ENCODE measurements at places on chromosomes 2 and 18.

DNA sequence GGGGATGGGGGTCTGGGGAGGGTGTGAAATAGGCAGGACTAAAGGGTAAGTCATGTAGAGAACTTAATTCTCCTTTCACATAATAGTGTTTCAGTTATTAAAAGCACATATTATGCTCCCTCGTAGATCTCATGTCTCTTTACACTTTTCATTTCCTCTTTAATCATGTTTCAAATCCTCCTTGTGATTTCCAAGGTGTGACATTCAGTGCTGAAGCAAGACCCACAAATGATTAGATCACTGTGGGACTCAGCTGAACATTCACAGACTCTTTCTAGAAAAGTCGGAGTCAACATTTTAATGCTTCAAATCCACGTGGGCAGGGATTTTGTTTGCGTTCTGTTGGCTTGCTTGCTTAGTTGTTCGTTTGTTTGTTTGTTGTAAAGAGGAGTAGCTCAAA is 34.7 kb upstream of the CALCRL start:
- no peak for DNase-seq

DNA sequence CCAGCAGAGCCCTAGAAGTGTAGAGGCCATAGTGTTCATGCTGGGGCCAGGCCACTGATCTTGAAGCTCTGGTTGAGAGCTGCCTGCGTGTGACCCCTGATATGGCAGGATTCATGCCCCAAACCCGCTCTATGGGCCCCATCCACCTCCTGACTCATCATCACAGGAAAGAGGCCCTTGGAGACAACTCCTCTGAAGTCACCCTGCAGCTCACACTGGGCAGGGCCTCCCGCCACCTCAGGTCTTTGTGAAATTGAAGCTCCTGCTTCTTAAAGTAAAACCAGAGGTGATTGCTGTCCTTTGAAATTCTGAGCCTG is 12.0 kb upstream of the TUBB6 start:
- DNase-seq, result no peak

DNA sequence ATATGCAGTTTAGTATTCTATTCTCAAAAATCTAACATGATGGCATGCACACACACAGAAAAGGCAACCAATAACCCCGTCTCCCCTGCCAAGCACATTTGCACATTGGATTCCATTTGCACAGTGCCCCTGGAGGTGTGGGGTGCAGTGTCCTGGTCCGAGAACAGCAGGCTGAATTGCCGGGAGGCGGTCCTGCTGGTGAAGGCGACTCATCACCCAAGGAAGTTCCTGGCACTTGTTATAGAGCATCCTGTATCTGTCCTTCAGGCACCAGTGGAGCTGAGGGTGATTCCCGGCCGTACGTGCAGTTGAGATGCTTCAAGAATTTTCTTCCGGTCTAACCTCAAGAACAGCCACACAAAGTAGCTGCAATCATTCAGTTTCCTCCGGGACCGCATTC is 73.0 kb upstream of the RAB12 start:
- DNase-seq, result no peak

DNA sequence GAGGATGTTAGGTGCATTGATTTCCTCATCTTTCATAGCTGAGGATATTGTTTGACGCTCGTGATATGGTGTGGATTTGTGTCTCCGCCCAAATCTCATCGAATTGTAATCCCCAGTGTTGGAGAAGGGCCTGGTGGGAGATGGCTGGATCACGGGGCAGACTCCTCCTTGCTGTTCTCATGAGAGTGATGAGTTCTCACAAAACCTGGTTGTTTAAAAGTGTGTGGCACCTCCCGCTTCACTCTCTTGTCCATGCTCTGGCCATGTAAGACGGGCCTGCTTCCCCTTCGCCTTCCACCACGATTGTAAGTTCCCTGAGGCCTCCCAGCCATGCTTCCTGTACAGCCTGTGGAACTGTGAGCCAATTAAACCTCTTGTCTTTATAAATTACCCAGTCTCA is 28.4 kb upstream of the GPC1 start:
- DNase-seq, result no peak

- DNase-seq, result no peak
Measured at GRCh38 chr2:16727256-16727655, 61.6 kb upstream of the CYRIA start.

DNA sequence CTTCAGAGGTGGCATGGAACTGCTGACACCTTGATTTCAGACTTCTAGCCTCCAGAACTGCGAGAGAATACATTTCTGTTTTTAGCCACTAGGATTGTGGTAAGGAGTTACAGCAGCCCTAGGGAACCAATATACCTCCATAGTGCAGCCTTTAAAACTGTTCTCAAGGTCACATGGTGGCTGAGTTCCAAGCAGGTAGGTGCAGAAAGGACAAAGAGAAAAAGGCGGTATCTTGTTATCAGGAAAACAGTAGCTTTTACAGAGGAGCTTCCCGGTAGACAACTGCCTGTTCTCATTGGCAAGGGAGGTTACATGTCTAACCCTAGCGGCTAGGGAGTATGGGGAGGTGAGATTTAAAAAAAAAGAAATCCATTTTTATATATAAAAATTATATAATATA is 96.2 kb upstream of the BCL2L11 start:
- no peak for DNase-seq

DNA sequence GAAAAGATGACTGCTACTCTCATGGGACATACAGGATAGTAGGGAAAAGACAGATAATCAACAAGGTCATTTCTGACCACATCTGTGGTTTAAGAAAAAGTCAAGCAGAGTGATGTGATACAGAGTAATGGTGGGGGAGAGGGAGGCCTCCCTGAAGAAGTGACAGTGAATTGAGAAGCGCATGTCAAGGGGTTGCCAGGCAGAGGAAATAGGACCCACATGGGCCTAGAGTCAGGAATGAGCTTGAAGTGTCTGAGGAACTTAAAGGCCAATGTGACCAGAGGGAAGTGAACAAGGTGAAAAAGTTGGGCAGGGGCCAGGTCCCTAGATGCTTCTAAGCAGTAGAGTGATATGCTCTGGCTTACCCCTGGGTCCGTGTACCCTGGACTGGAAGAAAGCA is 113.5 kb upstream of the PPP1CB start:
- no peak for DNase-seq

GRCh38 chr18:39365836-39366485 is 1800.4 kb upstream of the CELF4 start:
- no peak for DNase-seq

DNA sequence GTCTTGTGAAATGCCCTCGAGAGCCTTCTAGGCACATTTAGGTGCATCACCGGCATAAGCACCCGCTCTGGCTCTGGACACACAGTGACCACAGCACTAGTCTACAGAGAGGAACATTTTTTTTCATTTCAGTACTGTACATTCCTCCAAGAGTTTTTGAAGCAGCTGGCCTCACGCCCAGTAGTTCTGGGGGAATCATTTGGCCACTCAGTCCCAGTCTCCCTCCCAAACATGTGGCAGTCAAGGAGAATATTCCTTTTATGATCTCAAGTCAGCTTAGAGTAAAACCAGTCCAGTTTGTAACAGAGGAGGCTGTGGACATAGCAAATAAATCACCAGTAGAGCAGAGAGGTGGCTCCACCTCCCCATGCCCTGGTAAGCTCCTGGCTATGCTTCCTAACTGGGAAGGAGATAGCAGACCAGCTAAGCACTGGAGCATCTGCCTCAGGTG is 48.1 kb downstream of the KCNE4 start:
- no peak for DNase-seq

- DNase-seq, result no peak
Measured at GRCh38 chr2:83650161-83650560, 808.9 kb downstream of the SUCLG1 start.

GRCh38 chr2:204072443-204073324 is 136.1 kb downstream of the ICOS start:
- peak; percentile 72 for DNase-seq

GRCh38 chr2:33509908-33510585 is 33.6 kb downstream of the RASGRP3 start:
- no peak for DNase-seq

- no peak for DNase-seq
Measured at GRCh38 chr18:76640438-76640837, 145.4 kb upstream of the ZNF516 start.

- DNase-seq, result no peak
Measured at GRCh38 chr2:19818039-19818438, 83.7 kb downstream of the TTC32 start.

GRCh38 chr2:98444436-98445176 is at the start of gene INPP4A:
INPP4A (plus strand) TSS chr2:98444858; CDS start chr2:98520049, 75,191 bp downstream.
- DNase-seq, result peak; percentile 86

DNA sequence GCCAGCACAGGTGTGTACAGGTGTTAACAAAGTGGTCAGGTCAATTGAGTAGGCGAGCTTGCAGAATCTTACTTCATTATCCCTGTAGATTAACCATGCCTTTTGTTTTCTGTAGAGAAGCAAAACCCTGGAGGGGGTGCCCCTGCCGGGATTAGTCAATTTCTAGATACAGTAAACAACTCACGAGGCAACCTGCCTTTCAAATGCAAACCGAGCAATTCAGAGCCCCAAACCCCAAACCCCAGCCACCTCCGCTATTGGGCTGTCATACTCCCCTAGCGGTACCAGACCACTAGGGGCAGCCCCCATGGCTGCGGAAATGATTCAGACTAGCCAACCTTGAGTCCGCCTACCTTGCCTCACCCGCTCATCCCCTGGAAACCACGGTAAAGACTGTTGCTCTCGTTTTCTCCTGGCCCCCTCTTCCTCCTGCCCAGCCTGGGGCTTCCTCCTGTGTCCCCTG is 61.4 kb upstream of the KIF5C start:
- peak; percentile 98 for DNase-seq

DNA sequence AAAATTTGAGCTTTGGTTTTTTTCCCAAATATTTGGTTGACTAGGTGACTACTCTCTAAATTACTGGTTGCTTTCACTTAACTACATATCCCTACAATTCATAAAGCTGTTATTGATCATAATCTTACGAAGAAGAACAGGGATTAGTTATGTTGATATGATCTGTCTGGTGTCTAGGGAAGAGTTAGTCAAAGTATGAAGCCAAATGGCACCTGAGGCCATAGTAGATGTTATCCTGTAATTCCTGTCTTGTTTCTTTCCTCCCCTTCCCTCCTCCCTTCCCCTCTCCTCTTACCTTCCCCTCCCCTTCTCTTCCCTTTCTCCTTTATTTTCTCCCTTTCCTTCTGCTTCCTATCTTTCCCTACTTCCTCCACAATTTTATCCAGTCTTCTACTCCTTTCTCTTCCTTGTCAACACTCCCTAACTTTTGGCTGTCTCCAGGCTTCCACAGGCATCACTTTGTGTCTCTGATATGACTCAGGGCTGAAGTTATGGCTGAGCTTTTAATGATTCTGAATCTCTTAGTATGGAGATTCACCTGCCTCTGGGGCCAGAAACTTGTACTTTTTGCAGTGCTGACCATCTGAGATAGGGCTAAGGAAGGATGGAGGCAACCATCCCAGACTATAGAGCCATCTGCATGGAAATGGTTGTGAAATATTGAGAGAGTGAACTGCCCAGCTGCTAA is 149.9 kb upstream of the TCF4 start:
- no peak for DNase-seq

DNA sequence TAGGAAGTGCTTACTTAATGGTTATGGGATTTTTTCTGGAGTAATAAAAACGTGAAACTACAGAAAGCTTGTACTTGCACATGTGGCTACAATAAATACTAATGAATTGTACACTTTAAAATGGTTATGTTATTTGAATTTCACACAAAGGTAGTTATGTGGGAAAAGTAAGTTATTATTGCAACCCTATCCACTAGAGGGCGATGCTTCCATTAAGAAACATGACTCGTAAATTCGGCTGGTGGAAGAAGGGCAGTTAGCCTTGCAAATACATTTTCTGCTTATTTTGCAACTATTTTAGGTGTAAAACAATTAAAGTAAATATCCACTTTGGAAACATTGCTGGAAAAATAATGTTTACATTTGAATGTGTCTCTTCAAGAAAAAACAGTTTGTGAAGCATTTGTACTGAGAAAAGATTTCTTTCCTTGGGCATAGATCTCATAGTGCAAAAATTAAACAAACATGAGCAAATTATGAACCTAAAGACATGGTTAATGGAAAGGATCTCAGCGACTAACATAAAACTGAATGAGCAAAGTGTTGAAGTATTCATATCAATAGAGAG is 68.1 kb upstream of the CSRNP3 start:
- no peak for DNase-seq

DNA sequence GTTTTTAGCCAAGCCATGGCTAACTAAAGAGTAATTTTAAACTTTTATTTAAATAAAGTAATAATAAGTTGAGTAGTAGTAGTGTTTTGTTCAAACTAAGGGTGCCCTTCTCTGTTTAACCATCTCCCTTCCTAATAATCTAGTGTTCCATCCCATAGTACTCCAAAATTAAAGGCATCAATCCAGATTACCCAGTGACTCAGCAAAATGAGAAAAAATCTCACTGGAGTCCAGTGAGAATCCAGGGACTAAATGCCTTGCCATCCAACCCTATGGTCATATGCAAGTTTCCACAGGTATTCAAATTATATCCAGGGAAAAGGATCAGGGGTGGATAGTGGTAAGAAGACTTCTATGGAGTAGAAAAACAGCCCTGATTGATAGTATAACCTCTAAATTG is 19.6 kb upstream of the VRK2 start:
- no peak for DNase-seq

GRCh38 chr2:17538844-17539554 is 1.5 kb upstream of the VSNL1 start:
- peak; percentile 78 for DNase-seq

- no peak for DNase-seq
Measured at GRCh38 chr18:21369146-21369545, 127.1 kb downstream of the GREB1L start.

- no peak for DNase-seq
Measured at GRCh38 chr18:10316778-10317177, 137.7 kb upstream of the APCDD1 start.

GRCh38 chr2:98605076-98605475 is 3.2 kb downstream of the COA5 start:
- no peak for DNase-seq

GRCh38 chr2:224925810-224926100 is 116.5 kb downstream of the DOCK10 start:
- DNase-seq, result no peak

DNA sequence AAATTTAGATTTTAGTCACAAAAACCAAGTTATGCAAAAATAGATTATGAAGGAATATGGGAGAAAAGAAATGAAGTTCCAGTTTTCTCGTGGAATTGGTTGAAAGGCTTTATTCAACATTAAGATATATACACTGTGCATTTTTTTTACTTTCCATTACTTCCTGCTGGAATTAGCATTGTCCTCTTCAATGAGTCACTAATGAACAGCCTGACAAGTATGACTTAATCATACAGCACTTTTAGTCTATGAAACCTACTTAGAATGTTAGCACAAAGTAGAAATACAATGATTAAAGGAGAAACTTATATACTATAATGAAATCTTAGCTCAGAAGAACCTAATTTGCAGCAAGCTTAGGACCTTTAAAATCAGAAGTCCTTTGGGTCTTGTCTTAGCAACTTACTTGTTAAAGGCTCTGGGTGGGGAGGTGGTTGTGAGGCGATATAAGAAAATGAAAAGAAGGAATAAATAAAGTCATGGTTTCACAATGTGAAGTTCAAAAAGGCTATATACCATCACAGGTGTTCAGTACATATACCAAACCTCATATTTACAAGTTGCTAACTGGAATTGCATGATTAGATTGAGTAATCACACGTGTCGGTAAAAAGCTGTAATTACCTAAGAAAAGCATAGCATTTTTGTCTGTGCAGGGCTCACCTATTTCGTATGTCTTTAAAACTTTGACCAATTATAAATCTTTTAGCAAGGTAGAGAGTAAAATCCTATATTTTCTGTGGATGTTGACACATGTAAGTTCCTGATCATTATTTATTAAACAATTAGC is 236.8 kb downstream of the CAMKMT start:
- no peak for DNase-seq

- no peak for DNase-seq
Measured at GRCh38 chr2:147998203-147998602, 22.3 kb downstream of the ORC4 start.

Data from H9 (cell line).